ENCODE measurements at places on chromosomes 2 and 18.

- no peak for DNase-seq
Measured at GRCh38 chr2:217695033-217695520, 307.7 kb downstream of the TNS1 start.

- DNase-seq = peak; percentile 35
Measured at GRCh38 chr2:113370478-113371091, 66.9 kb upstream of the ZNG1B start.

DNA sequence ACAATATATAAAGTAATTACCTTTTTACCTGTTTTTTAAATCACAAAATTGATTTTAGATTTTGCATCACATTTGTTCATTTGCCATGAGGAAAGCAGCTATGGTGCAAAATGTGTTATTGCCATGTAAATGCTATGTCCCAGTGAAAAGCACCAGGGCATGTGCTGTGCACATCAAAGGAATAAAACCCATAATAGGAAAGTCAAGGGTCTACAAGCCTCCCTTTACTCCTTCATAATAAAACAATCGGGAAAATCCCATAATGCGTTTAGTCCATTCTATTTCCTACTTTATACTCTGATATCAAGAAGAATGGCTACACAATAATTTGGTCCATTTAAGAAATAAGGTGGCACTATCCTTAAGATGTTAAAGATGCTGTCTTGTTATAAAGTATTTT lies 53.0 kb downstream of the KLF7 start:
- DNase-seq = no peak

- no peak for DNase-seq
Measured at GRCh38 chr2:23569761-23570365, 184.9 kb downstream of the KLHL29 start.

- DNase-seq = no peak
Measured at GRCh38 chr2:26462511-26463243, 15.2 kb downstream of the OTOF start.

DNA sequence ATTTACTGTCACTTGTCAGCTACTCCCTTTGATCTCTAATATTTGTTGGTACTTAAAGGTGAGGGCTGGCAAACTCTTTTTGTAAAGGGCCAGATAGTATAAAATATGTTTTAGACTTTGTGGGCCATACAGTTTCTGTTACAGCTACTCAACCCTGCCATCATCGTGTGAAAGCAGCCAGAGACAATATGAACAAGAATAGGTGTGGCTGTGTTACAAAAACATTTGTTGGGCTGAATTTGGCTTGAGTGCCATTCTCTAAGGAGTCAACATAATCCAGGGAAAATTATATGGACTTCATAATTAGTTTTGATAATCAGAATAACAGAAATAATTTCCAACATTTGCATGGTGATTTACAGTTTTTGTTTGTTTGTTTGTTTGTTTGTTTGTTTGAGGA lies 190.6 kb downstream of the LTBP1 start:
- DNase-seq = no peak

GRCh38 chr2:102241616-102242305 lies 54.9 kb downstream of the IL1RL2 start:
- no peak for DNase-seq

DNA sequence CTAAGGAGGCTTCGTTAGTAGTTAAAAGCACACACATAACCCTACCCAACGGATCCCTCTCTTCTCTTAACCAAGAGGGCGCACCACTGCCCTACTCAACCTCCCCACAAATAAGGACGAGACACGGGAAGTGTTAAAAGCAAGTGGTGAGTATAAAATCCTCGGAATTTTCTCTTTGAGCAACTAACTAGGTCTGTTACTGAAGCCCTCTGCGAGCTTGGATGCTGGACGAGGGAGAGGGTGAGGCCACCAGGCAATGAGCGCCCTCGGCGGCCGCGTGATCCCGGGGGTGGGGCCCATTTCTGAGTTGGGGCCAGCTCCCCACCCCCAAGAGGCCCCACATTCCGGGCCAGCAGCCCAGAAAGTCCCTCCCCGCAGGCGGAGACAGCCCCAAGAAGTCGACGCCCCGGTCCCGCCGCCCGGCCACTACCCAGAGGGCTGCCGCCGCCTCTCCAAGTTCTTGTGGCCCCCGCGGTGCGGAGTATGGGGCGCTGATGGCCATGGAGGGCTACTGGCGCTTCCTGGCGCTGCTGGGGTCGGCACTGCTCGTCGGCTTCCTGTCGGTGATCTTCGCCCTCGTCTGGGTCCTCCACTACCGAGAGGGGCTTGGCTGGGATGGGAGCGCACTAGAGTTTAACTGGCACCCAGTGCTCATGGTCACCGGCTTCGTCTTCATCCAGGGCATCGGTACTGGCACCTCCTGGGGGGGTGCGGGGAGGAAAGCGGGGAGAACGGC lies at the start of gene CYBRD1:
CYBRD1 (plus strand) TSS at position 423 of the 736 bp plus-strand sequence; CDS start at position 495, 72 bp downstream.
- no peak for DNase-seq

DNA sequence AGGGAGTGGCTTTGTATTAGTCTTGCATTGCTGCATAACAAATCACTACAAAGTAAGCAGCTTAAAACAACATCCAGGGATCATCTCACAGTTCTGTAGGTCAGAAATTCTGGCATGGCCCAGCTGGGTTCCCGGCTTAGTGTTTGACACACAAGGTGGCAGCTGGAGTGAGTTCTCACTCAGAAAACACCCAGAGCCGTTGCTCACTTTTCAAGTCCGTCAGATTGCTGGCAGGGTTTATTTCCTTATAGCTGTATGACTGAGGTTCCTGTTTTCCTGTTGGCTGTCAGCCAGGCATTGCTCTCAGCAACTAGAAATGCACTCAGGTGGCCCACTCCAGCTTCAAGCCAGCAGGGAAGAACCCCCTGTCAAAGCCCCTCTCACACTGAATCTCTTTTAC lies 324.1 kb downstream of the CCDC178 start:
- no peak for DNase-seq

DNA sequence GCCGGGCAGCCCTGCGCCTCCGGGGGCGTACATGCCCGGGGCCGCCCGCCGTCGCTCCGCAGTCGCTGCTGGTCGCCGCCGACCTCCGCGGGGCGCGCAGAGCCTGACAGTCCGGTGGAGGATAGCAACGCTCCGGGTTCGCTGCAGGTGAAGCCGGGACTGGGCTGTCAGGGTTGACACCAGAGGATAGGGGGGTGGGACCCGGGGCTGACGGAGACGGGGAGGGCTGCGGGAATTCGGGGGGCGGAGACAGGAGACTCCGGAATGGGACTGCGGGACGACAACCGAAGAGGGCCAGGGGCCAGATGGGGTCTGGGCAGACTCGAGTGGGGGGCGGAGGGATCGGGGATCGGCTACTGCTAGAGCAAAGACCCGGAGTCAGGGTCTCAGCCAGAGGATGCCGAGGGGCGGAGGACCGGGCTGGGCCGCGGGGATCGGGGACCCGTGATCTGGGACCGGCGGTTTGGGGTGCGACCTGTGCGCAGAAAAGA lies 403 bp downstream of the TMEM127 start:
- DNase-seq = no peak

DNA sequence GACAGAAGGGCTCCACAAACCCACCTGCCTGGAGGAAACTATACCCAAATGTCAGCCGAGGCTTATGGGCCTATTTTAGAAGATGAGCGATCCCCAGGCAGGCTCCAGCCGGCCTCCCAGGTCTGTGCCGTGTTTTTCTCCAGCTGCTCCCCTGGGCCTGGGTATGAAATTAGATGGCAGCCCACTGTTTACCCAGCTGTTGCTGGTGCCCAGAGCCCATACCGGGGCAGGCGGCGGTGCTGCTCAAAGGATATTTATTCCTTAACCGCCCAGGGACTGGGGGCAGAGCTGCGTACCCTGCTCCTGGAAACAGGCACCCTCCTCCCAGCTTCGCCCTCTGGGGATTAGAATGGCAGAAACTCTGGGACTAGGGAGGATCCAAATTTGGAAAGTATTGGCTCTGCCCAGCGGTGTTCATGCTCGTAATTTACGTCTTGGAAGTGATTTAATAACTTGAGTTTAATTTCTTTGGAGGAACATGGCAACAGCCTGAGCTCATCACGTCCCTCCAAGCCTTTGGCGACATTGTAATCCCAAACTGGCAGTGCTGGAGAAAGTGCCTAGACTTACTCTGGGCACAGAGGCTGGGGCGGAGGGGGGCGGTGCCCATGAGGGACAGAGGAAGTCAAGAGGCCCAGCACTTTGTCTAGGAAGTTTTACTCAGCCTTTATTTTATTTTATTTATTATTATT lies 199.2 kb downstream of the KLHL29 start:
- DNase-seq = no peak

- no peak for DNase-seq
Measured at GRCh38 chr2:85468096-85468703, 49.7 kb downstream of the SH2D6 start.

- no peak for DNase-seq
Measured at GRCh38 chr2:196725882-196726281, 73.6 kb downstream of the GTF3C3 start.

DNA sequence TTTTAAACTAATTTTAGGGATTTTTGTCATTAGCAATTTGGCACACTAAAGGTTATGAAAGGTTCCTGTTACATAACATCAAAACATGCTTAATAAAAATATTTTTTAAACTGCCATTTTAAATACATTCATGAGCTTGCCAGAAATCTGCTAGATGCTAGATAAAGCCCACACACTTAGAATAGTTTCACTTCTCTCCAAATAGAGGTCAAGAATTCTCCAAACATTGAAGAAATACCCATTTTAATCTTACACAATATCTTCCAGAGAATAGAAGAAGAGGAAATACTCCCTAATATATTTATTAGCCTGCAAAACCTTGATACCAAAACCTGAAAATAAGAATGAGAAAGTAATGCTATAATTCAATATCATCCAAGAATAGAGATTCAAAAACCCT lies 247.5 kb downstream of the PTH2R start:
- no peak for DNase-seq

- DNase-seq = no peak
Measured at GRCh38 chr2:84223191-84223590, 235.9 kb downstream of the SUCLG1 start.

DNA sequence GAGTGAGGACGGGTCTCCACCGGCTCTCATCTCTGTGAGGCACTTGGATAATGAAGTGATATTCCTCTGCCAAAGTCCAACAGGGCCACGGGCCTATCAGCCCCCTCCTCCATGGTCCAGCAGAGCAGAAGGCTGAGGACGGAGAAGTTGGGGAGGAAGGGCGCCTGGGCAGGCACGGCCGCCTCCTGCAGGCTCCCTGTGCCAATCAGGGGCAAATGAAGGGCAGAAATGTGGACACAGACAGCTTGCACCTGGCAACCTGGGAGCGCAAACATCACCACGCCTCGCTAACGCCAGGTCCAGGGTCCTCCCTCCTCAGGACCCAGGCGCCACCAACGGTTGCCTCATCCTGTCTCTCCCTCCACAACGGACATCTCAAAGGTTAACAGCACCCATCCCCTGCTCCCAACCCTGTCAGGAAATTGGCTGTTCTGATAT lies 24.3 kb downstream of the SMAD7 start:
- no peak for DNase-seq

- no peak for DNase-seq
Measured at GRCh38 chr18:70559446-70559845, 270.6 kb downstream of the SOCS6 start.

GRCh38 chr18:64330161-64330560 lies 181.3 kb upstream of the LINC00305 start:
- DNase-seq = no peak

DNA sequence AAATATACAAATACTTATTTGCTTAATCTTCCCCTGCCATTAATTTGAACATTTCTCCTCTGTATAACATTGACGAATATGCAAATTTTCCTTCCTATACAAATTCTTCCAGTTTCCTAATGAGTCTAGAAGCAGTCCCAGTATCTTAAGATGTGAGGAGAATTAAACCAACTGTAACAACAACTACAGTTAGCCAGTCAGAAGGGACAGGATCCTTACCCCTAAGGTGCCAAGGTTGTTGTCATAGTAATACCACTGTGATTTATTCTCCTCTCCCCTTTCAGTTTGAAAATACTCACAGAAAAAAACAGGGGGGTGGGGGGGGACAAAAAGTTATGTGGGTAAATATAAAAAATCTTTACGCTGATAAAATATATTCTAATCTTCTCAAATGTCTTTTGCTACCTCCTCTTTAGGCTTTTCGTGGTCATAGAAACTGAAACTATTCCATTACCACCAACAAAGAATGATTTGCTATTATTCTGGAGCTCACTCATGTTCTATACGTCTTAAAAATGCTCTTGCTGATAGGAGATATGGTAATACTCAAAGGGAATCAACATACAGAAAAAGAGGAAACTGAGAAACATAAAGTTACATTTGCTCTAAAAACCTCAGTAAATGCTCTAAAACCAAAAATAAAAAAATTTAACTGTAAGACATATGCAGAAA lies 107.6 kb downstream of the MEMO1 start:
- no peak for DNase-seq

DNA sequence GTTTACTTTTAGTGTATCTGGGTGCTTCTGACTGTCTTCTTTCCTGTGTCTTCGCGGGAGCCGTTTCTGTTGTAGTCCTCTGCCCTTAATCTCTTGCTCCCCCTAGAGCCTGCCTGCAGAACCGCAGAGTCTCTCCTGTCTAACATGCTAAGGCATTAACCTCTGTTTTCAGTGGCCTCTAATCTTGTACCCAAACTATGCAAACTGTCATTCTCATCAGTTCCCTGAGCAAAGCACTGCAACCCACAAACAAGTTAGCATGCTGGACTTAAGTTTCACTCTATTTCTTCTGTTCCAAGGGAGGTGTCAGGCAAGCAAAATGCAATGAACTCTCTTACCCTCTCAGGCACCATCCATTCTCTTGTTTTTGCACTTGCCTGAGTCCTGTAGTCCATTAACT lies 138.4 kb downstream of the OTX1 start:
- DNase-seq = no peak

GRCh38 chr2:85790499-85791188 lies 36.9 kb downstream of the ATOH8 start:
- DNase-seq = no peak

DNA sequence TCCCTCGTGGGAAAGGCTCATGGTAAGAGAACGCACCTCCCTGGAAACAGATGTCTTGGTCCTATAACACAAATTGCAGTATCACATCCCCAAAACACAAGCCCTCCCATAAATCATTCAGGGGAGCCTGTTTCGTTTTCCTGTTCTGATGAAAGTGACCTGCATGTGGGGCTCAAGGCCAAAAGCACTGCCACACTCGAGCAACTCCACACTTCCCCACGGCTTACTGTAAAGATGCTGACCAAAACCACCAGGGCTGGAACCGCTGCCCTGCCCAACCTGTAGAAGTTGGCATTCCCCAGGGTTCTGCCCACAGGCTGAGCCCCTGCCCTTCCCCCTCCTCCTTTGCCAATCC lies 139.7 kb downstream of the BCL11A start:
- no peak for DNase-seq

DNA sequence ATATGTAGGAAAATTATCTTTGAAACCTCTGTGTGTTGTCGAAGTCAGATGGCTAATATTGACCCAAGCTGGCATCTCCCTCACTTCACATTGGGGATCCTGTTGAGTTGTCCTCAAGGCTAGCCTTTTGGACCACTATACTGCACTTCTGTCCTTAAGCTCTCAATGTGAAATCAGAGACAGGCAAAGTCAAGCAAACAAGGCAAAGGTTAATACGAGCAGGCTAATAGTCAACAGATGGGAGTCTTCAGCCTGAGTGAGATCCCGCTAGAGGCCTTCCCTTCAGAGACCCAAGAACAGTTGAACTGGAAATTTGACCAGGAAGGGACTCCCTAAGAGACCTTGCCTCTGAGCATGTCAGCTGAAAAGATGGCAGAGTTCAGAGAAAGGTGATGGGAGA lies 475.4 kb downstream of the PARD3B start:
- DNase-seq = no peak

Data from forelimb muscle (tissue), 1 donor.